ENCODE measurements at places on chromosomes 13 and 19.

GRCh38 chr13:93180356-93180969, 46.1 kb upstream of the GPC6 start:
- DNase-seq, result no peak

- peak; percentile 95 for DNase-seq
Measured at GRCh38 chr19:50921426-50922316, 10.5 kb upstream of the KLK4 start.

GRCh38 chr19:2666344-2666994, 36.0 kb downstream of the GNG7 start:
- no peak for DNase-seq

- DNase-seq, result peak; percentile 6
Measured at GRCh38 chr13:48210178-48210577, 22.8 kb upstream of the ITM2B start.

DNA sequence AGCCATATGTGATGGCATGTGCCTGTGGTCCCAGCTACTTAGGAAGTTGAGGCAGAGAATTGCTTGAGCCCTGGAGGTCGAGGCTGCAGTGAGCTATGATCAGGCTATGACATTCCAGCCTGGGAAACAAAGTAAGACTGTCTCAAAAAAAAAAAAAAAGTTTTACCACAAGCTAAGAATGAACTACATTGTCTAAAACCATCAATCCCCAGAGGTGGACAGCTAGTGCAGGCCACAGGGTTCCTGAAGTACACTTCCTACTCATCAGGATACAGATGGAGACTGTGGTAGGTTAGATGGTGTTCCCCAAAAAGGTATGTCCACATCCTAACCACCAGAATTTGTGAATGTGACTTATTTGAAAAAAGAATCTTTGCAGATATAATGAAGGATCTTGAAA, 63.5 kb upstream of the DOCK9 start:
- no peak for DNase-seq

DNA sequence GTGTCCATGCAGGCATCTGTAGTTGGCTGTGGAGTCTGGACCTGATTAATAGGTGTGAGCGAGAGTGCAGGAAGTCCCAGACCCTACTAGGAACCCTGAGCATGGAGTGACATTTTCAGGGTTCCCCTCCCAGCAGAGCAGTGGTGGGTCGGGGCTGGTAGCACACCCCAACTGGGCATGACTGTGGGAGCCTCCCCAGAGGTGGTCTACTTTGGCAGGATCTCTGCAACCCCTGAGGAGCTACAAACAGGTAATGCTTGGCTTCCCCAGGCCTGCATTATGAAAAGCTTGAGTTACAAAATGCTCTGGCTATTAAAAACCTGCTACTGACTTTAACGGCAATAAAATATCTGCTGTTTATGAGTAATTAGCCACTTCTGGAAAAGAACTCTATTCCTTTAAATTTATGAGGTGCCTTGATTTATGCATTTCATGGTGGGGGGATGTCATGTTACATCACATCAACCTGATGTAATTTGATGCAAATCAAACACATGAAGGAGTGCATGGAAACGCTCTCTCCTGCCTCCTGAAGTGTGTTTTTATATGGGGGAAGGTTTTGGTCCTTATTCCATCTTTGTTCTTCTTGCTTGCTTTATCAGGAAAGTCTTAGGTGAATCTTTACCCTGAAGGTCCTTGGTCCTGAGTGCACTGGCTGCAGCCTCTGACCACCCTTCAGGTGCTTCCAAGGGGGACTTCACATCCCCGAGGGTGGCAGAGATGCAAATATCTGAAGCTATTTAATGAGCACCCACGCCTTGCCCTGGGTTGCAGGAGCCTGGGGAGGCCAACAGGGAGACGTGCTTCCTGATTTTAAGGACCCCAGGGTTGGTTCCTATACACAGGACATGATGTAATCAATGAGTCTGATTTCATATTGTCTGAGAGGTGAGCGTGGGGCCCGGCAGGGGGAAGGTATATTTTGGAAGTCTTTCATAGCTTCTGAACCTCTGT, 54.0 kb downstream of the ZNF536 start:
- DNase-seq, result no peak

DNA sequence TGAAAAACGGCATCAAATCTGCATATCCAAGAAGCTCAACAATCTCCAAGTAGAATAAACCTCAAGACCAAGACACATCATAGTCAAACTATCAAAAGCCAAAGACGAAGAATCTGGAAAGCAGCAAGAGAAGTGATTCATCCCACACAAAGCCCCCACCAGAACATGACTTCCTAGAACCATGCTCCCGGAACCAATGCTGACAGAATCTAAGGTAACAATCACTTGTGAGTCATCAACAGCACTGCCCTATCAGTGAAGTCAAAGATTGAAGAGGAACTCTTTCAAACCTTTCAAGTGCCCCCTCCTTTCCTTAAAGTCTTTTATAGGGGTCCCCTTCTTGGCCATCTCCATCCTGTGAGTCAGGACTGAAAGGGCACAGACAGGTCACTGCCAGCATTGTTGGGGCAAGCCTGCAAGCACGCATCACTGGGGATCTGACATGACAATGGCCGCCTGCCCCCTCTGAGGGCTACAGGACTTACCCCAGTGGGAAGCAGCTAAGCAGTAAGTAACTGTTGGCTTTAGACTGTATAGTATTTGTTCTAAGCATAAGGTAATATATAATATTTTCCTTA, at the start of gene CCDC70:
Gene CCDC70, plus strand, starts transcription at position 247 of the 578 bp plus-strand sequence. CDS start 3,443 bp downstream, outside the sequence.
- DNase-seq, result no peak

DNA sequence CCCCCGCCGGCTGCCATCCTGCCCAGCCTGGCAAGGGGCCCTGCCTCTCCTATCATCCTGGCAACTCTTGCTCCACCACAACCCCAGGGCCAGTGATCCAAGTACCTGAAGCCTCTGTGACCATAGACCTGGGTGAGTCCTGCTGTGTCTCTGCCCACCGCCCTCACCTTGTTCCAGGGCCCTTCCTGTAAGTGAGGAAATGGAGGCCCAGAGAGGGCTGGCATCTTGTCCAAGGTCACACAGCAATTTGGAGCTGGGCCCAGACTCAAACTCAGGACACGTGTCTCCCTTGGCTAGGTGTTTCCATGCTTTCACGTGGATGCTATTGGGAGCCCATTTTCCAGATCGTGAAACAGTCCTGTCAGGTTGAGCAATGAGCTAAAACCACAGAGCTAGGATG, 3.7 kb downstream of the CREB3L3 start:
- no peak for DNase-seq

DNA sequence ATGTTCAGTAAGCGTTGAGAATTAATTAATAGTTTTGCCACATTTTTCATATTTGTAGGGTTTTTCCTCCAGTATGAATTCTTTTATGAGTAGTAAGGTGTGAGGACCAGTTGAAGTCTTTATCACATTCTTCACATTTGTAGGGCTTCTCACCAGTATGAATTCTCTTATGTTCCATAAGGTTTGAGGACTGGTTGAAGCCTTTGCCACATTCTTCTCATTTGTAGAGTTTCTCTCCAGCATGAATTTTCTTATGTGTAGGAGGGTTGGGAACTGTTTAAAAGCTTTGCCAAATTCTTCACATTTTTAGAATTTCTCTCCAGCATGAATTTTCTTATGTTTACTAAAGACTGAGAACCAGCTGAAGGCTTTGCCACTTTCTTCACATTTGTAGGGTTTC, 40.3 kb downstream of the ZNF208 start:
- no peak for DNase-seq

- DNase-seq, result no peak
Measured at GRCh38 chr13:94256721-94257120, 222.8 kb downstream of the DCT start.

DNA sequence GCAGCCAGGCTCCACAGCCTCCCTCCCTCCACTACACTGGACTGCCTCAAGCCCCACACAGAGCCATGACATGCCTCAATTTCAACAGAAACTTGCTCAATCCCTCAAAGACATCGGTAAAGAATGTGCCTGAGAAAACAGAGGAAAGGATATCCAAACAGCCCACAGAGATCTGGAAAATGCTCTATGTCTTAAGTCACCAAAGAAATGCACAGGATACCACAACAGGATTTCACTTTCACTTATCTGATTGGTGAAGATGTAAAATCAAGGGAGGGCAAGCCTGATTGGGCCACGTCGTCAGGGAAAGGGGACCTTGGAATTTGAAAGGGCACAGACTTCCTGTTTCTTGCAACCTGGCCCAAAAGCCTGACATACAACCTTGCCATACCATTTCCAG, 14.2 kb downstream of the CACNA1A start:
- no peak for DNase-seq

- DNase-seq, result no peak
Measured at GRCh38 chr13:101140087-101140770, 276.1 kb downstream of the NALCN start.

- no peak for DNase-seq
Measured at GRCh38 chr19:5142725-5143097, 173.8 kb downstream of the KDM4B start.

- no peak for DNase-seq
Measured at GRCh38 chr13:110600261-110600819, 15.0 kb upstream of the NAXD start.

GRCh38 chr19:29376855-29377354, 148.9 kb upstream of the VSTM2B start:
- DNase-seq, result no peak

GRCh38 chr13:29703421-29703820, 107.9 kb upstream of the SLC7A1 start:
- no peak for DNase-seq

DNA sequence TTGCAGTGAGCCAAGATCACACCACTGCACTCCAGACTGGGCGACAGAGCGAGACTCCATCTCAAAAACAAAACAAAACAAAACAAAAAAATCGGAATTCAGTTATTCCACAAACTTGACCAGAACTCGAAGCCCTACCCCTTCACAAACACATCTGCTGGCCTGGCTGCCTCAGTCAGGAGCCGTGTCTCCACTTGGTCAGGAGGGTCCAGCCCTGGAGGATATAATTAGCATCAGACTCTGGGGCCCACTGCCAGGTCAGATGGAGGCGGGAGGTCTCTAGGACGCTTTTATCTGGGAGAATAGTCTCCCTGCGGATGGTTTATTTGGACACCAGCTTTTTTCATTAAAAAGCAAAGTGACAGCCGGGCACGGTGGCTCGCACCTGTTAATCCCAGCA, 8.0 kb downstream of the ELL start:
- no peak for DNase-seq

DNA sequence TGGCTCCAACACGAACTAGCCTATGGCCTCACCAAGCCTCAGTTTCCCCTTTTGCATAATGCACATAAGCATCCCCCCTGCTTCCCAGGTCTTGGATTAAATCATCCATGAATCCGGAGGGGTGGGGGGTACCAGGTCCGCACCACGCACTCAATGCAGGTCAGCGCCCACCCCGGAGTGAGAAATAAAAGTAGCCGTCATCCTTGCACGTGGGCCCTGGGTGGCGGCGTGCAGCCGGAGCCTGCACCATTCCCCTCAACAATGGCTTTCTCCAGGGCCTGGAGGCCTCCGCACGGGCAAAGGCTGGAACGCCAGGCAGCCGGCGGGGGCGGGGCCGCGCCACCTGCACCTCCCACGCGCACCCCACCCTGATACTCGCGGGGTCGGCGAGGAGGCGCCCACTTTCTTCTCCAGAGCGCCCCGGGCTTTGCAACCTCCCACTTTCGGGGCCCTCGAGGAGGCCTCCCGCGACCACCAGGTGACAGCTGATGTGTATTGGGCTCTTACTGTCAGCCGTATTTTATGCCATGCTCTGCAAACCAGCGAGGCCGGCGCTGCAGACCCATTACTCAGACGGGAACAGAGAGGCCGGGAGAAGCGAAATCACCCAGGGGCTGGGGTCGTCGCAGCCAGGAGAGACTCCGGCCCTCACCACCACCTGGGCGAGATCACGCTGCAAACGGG, 767 bp upstream of the GADD45B start:
- DNase-seq, result peak; percentile 69

DNA sequence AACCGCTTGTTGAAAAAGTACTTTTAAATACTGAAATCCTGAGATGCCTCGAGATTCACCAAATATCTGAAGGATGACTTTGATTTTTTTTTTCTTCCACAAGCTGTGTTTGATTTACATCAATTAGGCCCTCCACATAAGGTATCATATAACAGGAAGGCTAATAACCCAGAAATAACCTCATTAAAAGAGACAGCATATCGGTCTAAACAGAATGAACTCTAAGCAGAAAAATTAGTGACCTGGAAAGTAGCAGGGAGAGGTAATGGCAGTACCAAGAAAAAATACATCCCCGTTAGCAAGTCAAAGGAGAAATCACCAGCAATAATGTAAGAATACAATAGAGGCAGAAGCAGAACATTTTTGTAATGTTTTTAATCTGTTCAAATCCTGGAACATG, 452.4 kb upstream of the TSHZ3 start:
- DNase-seq, result no peak

DNA sequence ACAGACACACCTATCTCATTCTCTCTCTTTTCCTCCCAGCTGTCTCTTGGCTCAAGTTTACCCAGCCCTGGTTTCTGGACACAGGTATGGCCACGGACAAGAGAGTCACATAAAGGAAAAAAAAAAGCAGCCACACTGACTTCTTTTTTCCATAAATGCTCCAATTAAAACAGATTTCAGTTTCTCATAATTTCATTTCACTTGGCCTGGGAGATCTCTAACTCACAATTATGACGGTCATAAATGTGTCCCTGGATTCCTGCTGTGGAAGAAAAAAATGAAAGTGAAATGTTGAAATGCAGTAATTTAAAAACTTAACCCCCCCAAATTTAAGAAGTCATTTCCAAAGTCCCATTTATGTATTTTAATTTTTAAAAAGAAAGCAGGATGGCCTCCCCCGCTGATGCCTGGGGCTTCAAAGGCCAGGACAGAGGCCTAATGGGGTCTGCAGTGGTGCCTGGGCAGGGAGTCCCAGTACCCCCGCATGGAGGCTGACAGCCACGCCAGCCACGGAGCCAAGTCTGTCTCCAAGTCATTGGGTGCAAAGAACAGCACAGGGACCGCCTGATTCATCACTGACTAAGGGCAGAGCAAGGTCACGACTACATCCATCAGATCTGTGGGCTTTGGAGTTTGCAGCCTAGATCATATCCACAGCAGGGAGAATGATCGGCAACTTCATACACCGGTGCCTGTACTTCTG, 79.7 kb downstream of the TSHZ3 start:
- DNase-seq, result no peak

DNA sequence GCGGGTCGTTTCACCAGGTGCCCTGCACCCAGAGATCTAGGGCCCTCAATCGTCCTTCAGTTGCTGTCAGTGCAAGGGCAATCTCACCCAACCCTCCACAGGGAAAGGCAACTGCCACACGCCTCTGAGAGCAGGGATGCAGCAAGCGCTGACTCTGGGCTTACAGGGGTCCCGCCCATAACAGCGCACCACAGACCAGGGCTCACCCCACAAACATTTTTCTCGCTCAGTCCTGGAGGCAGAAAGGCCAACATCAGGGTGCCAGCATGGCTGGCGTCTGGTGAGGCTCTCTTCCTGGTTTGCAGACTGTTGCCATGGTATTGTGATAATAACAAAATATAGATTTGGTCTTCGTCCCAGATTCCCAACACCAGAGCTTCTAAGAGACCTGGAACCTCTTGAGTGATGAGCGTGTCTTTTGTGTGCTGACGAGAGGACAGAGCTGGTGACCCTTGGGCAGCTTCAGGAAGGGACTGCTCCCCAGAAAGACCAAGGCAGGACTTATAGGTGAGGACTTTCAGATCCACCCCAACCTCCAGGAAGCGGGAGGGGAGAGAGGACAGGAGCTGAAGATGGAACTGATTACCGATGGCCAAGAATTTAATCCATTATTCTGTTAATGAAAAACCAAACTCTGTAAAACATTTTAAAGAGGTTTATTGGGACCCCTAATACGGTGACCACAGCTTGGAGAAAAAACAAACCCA, 51.3 kb downstream of the C13orf46 start:
- DNase-seq, result no peak
